Brain pericyte (primary cell): ENCODE measurements at places on chromosomes 5 and 9.

GRCh38 chr5:132659598-132660493, 1.9 kb downstream of the IL13 start:
- DNase-seq, result no peak

DNA sequence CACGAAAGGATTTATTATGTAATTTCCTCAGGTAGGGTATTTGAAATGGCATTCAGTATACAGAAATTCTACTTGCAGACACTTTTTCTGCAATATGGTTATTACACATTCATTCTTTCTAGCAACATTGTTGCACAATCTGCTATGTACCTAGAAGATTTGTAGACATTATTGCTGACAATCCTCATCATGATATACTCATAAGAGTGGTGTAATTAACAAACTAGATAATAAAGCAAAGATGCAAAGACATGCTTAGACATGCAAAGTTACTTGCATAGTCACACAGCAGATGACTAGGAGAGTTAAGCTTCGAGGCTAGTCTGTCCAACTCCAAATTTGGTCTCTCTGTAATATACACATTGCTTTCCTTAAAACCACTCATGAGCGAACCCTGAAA, 317.1 kb downstream of the ASTN2 start:
- DNase-seq, result no peak

GRCh38 chr9:136395020-136395340, 5.0 kb downstream of the SNAPC4 start:
- DNase-seq, result no peak

- DNase-seq, result no peak
These were observed 2.1 kb upstream of the NFIB start for GRCh38 chr9:14315875-14316601.

- no peak for DNase-seq
These were observed 64.9 kb downstream of the SLC25A46 start for GRCh38 chr5:110803467-110804326.

DNA sequence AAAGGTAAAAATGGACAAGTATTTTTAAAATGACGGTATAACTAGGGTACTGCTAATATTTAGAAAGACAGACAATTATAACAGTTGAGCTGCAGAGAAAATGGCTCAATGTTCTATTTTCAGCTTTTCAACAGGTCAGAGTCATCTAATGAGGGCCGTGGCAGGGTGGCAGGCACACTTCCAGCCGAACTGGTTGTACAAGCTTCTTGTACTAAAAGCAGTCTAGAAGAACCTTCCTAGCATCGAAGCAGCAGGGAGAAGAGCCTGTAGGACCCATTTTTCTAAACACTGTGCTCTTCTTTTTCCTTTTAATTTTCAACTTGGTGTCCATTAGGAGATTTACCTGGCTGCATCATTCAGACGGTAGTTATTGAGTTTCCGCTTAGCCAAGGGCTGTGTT, 85.6 kb downstream of the SLC28A3 start:
- no peak for DNase-seq
